ENCODE measurements at places on chromosomes 3 and 15.

GRCh38 chr15:99124641-99125040 is 19.8 kb downstream of the SYNM start:
- DNase-seq, result no peak

- DNase-seq, result no peak
Measured at GRCh38 chr15:93049233-93049632, 39.8 kb downstream of the RGMA start.

DNA sequence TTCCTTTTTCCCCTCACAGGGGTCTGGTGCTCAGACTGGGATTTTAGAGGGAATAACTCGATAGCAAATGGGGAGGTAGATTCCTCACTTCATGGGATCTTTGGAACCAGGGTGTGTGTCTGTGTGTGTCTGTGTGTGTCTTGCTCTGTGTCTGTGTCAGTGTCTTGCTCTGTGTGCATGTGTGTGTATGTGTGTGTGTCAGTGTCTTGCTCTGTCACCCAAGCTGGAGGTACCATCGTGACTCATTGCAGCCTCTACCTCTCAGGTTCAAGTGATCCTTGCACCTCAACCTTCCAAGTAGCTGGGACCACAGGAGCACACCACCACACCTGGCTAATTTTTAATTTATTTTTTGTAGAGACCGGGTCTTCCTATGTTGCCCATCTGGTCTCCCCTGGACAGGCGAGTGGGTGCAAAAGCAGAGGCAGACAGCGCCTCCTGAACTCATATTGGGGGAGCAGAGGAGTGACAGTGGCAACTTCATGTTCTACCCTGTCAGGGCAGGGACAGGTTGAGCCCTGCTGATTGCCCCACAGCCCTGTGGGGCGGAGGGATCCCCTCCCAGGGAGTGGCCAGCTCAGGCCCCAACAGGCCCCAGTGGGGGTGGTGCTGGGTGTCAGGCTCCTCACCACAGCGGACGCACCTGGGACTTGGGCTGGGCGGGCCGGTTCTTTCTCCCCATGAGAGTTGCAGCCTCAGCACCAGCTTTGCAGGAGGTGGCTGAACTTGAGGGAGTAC is 10.4 kb upstream of the SEMA4B start:
- no peak for DNase-seq

DNA sequence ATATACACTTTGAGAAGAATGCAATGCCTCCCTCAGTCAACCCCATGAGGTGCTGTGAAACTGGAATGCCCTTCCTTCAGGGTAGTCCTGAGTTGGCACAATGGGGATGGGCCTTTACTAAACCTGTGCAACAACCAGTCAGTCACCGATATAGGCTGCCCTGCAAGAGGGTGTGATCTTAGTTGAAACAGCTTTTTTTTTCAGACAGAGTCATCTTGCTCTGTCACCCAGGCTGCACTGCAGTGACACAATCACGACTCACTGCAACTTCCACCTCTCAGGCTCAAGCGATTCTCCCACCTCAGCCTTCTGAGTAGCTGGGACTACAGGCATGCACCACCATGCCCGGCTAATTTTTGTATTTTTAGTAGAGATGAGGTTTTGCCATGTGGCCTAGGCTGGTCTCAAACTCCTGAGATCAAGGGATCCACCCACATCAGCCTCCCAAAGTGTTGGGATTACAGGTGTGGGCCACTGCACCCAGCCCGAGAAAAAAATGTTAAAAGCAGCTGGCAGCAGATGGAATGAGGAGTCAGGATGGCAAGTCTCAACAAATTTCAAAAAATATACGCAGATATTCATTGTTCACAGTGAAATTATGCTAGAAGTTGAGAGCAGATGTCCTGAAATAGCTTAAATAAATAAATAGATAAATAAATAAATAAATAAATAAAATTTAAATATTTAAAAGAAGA is 31.8 kb downstream of the MYO5A start:
- no peak for DNase-seq

- no peak for DNase-seq
Measured at GRCh38 chr3:177610686-177611633, 413.7 kb upstream of the TBL1XR1 start.

- DNase-seq, result no peak
Measured at GRCh38 chr3:30112902-30113484, 493.4 kb upstream of the TGFBR2 start.

DNA sequence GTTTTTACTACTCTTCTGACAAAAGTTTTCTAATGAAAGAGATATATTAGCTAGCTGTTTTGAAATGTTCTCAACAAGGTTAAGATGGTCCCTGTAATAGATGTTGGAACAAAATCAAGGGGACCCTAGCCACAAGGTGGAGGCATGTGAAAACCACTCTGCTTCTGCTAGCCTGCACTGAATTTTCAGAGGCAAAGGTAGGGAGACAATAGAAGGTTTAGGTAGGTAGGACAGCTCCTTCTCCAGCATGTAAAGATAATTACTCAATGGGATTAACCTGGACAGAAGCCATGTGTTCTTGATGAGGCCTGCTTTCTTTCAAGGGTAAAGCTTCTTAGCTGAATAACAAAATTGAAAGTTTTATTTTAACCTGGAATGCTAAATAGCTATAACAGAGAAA is 333.5 kb downstream of the LSAMP start:
- DNase-seq, result no peak

GRCh38 chr15:29887721-29888120 is 65.5 kb upstream of the TJP1 start:
- no peak for DNase-seq

DNA sequence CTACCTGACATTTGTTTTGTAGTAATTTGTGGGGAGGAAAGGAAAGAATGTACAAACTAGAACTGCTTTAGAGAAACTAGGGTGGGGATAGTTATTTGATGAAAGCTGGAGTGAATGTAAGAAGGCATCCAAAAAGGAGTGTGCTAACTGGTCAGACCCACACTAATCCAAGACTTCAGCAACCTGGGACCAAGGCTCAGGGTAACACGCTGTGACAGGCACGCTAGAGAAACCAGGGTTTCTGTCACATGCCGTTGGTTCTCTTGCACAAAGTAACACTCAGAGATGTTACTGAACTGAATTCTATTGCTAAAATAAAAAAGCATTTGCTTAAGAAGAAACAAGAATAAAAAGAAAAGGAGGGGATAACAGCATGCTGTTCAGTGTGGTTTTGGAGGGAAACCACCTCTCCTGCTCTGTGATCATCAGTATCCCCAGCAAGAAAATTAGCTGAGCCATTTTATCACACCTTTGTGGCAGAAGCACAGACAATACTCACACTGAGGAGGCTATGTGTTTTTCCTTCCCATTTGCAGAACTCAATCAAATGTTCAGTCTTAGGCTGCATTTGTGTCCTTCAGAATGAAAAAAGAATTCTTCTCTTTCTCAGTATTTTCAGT is 2.8 kb upstream of the CCDC80 start:
- DNase-seq, result no peak

DNA sequence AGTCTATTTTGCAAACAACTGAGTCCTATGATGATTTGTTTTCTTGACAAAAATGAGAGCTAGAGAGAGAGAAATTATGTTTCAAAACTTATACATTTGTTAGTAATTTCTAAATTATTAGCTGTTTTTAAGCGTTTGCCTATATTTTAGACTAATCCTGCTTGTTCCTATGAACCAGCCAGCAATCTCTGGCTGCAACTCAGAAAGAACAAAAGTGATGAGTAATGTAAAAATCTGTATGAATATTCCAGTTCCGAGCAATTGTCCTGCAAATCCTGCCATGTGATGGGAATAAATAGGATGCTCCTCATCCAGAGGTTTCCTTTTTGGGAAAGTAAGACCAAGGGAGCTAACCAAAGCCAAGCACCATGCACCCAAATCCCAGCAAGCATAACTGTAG is 228.3 kb upstream of the GBE1 start:
- DNase-seq, result no peak

DNA sequence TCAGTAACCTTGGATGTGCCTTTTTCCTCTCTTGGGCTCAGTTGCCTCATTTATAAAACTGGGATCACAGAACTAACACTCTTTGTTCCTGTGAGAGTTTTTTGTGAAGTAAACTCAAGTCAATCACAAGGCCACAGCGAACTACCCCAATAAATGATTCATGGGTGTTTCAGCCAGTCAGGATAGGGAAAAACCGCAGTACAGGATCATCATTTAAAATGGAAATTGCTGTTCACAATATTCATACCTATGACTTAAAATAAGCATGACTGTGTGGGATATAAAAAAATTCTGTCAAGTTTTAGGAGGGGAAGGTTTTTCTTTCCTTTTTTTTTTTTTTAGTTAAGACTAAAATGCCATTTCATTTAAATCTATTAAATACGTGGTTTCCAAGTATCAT is 238.1 kb downstream of the CHST2 start:
- DNase-seq, result no peak

GRCh38 chr15:78247911-78248310 is 13.5 kb upstream of the ACSBG1 start:
- no peak for DNase-seq

DNA sequence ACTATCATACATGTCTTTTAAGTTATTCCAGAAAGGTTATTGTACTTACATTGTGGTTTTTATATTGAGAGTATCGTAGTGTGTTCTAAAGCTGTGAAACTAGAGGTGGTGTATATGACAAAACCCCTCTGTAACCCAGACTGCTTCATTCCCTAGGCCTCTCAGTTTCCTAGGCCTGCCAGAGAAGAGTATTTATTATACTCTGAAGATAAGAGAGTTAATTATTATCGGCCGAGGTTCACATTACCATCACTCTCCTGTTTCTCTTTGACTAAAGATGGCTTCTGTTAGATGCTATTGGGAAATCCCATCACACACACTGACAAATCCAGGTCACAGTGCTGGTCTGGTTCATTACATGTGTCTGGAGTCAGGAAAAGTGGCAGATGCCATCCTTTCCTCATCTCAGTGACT is 20.5 kb downstream of the EXOSC7 start:
- DNase-seq, result no peak

DNA sequence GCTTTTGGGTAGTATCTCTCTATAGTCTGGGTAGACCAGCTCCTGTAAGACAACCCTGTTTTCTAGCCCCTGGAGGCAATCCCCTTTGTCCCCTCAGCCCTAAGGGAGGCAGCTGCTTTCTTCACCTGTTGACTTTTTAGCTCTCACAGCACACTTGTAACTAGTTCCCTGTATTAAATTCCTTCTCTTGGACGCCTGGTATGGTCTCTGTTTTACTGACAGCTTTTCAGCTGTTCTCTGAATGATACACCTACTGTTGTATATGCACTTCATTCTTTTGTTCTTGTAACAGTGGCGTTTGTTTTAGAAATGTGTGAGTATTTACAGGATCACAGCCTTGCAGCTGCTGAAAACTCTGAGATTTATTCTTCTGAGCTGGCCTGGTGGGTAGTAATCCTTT is 413.0 kb upstream of the RBMS3 start:
- DNase-seq, result no peak

DNA sequence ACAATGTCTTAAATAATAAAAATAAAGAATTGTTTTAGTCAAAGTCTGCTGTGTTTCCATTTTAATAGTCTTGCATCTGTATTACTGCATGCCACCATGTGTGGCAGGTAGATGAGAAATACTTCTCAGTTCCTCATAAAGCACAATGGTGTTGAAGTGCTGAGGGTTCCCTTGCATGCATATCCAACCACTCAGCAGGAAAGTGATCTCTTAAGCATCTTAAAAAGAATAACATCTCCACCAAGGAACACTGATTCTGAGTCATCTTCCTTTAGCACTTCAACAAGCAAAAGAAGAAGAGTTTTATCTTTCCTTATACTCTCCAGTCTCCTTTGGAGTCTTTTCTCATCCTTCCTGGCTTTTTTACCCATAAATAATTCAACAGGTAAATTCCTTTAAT is 602.0 kb downstream of the TBL1XR1 start:
- DNase-seq, result no peak

DNA sequence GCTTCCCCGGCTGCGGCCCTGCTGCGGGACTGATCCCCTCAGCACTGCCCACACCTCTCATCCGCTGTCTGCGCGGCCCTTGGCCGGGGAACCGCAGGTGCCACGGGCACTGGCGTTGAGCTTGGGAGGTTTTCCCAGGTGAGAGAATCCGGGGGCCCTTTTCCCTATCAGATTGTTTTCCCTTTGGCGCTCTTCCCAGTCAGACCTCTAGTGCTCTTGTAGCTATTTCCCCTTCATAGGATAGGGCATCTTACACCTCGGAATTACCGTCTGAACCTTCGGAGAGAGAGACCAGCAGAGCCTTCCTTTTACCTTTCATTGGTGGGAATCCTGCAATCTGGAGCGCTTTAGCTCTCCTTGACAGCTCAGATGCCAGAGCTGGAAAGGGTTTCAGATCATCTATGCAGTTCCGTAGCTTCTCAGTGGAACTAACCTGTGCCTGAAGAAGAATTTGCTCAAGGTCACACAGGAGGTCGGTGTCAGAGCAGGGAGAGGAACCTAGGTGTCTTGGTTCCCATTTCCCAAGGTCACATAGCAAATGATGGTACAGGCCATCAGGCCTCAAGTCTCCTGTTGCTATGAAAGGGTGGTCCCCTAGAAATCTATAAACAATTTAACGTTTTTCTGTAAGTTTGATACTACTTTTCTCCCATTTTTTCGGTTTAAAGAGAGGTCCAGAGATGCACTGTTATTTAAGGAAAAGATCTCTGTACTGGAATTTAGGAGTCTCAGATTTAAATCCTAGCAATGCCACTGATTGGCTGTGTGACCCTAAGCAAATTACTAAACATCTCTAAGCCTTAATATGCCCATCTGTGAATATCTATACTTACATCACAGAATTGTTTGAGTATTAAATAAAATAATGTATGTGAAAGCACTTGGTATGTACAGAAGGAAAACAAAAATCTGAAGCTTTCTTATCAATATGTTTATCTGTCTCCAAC is 916 bp downstream of the IDH3A start:
- DNase-seq, result no peak

GRCh38 chr3:39362812-39363211 is 20.4 kb upstream of the SLC25A38 start:
- no peak for DNase-seq

DNA sequence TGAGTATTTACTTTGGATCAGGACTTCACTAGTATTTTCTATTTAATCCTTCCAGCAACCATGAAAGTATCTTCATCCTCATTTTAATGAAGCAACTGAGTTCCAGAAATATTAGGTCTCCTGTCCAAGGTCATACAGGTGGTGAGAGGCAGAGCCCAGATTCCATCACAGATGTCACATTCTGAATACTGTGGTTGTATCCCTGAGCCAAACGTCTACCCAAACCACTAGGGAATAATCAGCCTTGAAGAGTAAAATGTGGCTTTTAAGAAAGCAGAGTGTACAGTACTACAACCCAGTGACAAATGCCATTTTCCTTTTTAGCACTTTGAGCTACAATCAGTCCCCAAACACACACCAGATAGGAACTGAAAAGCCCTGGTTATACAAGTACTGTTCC is 93.3 kb upstream of the TRIM42 start:
- DNase-seq, result no peak

GRCh38 chr3:138051947-138052802 is 42.2 kb downstream of the CLDN18 start:
- no peak for DNase-seq

- no peak for DNase-seq
Measured at GRCh38 chr15:82835391-82835917, 26.0 kb downstream of the WHAMM start.

DNA sequence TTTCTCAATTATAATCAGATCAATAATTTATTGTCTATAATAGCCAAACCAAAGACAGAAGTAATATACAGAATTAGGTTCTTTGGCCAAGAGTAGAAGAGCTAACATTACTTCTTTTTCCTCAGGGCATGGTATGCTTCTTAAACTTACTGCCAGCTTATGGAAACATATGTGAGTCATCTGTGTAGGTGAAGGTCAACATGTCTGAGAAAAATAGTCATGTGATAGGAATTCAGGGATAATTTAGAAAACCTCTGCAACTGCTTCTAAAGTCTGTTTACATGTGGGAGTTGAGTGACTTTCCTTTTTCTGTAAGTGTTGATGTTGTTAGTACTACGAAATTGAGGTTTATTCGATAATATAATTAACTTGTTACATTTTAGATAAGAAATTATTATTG is 19.2 kb upstream of the MAP6D1 start:
- DNase-seq, result no peak
